ENCODE measurements at places on chromosomes 3 and 15.

- DNase-seq = no peak
These were observed 53.7 kb downstream of the DLG1 start for GRCh38 chr3:197244751-197245150.

GRCh38 chr3:154864947-154865346, 215.2 kb upstream of the MME start:
- DNase-seq = peak; percentile 26

- no peak for DNase-seq
These were observed 68.2 kb upstream of the THBS1 start for GRCh38 chr15:39512643-39513042.

DNA sequence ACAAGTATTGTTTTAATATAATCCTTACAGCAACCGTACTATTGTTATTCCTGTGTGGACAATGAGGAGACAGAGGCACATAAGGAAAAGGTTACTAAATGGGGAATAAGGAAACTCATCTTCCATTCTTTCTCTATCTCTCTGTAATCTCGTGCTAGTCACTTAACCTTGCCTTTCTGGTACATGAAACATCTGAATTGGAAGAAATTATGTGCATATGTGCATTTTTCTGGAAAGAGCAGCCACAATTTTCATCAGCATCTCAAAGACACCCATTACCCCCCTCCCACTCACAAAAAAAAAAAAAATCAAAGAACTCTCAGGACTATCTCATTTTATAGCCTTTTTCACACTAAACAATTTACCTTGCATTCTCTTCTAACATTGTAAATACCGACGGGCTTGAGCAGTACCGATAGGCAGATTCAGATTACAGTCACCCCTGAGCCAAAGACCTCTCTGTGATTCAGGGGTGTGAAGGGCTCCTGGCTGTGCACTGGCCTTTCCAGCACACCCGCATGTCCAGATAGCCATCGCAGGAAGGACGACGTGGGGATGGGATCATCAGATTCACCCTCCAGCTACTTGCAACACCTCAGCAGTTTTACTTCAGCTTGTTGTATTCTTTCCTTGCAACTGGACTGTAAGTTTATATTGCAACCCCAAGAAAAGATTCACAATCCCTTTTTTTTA, 48.1 kb downstream of the CASR start:
- no peak for DNase-seq

GRCh38 chr3:39870706-39871105, 61.3 kb downstream of the MYRIP start:
- no peak for DNase-seq
